Activated CD8-positive, alpha-beta T cell treated with anti-CD3 and anti-CD28 coated beads for 36 hours (primary cell): ENCODE measurements at places on chromosomes 1 and 21. TPM values are rescaled to one million over a fixed set of nuclear protein-coding genes. Genes with fewer than 3 reads are reported as not detected.

DNA sequence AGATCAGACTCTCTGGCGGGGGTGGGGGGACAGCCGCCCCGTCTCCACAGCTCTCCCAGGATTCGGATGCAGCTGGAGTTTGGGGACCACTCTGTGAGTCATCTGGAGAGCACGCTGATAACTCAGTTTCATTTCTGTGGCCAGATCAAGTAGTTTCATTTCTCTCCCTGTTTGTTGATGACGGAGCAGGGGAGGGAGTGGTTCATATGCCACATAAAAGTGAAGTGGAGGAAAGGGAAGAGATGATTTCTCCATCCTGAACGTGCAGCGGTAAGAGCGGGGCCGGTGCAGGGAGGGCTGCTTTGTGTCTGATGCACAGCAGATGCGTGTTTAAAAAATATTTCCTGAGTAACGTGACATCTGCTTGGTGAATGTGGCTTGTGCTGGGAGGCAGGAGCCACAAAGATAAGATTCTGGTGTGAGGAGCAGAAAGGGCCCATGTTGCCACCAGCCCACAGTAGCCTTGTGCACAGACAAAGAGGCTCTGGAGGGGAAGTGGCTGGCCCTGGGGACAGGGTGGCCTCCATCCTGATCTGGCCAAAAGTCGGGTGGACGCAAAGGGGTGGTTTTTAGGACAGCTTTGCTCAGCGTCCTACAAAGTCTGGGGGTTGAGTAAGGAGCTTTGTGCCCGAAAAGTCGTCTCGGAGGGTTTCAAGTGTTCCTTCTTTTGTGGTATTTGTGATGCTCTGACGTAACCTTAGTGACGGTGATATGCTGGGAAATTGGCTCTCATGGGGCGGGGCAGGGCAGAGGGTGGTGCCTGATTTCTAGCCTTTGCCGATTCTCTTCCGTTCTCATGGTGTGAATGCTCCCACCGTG, at the start of gene MX2:
TSS of gene MX2 (plus strand) at position 242 of the 819 bp plus-strand sequence. CDS start 14,880 bp downstream, outside the sequence.
- peak; percentile 82 for DNase-seq

DNA sequence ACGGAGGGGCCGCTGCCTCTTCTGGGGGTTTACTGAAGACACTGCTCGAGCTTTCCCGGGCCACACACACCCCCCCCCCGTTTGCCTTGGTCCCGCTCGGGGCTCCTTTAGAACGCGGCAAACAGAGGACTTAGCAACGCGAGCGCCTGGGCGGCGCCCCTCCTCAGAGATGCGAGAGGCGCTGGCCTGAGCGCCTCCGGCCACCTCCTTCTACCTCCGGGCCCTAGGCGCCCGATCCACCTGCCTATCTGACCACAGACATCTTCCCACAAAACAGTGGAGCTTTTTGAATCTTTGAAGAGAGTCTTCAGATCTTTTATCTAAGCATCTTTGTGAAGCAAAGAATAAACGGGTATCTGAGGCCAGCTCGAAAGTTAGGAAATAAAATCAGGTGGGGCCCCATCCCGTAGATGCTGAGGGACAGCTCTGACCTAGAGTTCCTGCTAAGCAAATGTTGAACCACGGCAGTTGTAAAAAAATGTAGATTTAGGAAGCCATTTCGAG, 436 bp upstream of the TTLL7 start:
- peak; percentile 73 for DNase-seq

Gene CBR3
- 14.8 TPM for total RNA-seq

Gene SLC30A2
- not detected for total RNA-seq

DNA sequence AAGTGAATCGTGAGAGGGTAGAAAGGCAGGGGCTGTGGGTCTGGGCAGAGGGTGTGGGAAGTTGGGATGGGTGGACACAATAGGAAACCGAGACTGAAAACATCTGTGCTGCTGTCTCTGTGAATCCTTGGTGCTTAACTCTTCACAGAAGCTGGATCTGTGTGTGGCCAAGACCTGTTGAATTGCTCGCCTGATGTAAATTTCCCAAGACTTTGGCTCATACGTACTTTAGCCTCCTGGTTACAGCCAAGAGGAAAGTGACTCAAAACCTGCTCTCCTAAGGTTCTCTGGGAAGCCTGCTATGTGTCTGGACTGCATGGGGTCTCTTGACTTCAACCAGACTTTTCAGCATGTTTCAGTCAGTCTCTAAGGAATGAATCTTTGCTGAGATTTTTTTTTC, 270.3 kb downstream of the RWDD3 start:
- no peak for DNase-seq

Gene CATSPERE
- 0.20 TPM for total RNA-seq
